Natural killer cell treated with Interleukin-12 subunit alpha and Interleukin-12 subunit beta and Interleukin-15 and Interleukin-18, amount 100 ng/mL, for 72 hours (primary cell): ENCODE measurements at places on chromosomes 4 and X.

GRCh38 chr4:186067757-186068385 lies 1.1 kb upstream of the TLR3 start:
- DNase-seq: no peak

DNA sequence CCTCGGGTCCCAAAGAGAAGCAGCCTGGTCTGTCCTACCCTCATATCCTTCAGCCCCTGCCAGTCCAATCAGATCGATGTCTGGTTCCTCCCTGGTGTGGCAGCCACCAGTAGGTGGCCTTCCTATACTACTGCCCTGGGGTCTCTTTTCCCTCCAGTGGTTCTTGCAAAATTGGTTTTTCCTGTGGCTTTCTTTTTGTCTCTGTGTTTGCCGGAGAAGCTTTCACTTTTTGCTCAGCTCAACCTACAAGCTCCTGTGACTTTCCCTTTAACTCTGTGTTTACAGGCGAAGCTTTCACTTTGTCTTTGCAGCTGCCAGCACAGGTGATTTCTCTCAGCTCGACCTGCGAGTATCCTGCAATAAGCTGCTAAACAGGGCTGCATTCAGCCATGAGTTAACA lies 46.8 kb downstream of the UGT2A3 start:
- DNase-seq: no peak

- DNase-seq: no peak
These were observed 6.1 kb upstream of the CYSLTR1 start for GRCh38 chrX:78333521-78333920.

DNA sequence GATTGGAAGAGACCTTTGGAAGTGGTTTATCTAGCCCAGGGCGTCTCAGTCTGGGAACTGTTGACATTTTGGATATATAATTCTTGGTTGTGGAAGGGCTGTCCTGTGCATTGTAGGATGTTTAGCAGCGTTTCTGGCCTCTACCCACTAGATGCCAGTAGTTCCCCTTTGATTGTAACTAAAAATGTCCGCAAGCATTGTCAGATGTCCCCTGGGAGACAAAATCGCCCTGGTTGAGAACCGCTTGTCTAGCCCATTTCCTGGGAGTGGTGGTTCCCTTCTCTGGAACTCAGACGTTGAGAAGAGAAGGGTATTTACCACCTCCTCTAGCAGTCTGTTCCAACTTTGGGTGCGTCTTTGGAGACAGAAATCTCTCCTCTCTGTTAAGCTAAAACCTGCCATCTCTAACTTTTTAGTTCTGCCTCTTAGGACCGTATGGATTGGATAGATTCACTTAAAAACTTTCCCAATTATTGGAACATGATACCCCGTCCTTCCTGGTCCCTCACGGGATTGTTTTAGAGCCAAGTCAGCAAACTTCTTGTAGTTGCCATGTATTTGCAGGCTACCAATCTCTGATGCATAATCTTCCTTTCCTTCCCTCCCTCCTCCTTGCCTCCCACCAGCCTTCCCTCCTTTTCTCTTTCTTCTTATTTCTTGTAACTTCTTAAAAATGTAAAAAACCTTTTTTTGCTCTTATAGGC lies 13.9 kb downstream of the TMEM165 start:
- DNase-seq: no peak

GRCh38 chrX:152905081-152905420 lies 7.2 kb downstream of the ZNF185 start:
- DNase-seq: no peak

GRCh38 chr4:4577359-4577875 lies 35.6 kb upstream of the STX18 start:
- DNase-seq: no peak

DNA sequence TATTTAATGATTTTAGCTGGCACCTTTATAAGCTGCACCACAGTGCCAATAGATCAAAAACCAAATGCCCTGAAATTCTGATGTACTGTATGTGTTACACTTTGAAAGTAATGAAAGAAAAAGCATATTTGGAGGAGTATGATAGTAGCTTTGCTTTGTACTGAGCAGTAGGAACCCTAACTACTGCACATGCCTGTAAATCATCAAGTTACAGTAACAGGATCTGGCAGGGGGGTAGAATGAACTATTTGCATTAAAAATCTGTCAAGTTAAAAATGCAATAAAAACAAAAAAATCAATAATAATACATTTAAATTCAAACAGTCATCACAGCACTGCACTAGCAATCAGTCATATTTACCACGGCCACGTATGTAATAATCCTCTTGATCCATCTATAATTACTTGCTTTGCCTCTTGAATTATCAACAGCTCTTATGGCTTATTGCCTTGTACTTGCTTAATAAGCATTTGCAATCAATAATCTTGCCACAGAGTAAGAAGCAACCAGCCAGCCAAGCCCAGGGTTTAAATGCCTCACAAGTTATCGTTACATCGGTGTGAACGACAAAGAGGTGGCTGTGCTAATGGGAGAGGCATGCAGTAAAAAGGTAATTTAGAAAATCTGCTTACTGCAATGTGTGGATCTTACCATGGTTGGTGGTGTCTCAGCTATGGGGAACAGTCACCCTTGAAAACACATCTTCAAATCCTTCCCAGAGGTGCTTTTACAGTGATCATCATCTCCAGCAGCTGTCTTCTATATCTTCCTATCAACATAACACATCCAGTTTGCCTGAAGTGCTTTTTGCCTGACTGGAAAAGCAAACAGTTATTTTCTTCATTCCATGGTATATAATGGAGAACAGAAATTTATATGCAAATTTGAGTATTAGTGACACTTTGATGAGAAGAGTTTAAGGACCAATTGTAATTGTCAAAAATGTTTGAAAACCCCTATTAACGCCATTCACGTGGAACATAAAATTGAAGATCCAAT lies 1812.1 kb upstream of the ADGRL3 start:
- DNase-seq: no peak

DNA sequence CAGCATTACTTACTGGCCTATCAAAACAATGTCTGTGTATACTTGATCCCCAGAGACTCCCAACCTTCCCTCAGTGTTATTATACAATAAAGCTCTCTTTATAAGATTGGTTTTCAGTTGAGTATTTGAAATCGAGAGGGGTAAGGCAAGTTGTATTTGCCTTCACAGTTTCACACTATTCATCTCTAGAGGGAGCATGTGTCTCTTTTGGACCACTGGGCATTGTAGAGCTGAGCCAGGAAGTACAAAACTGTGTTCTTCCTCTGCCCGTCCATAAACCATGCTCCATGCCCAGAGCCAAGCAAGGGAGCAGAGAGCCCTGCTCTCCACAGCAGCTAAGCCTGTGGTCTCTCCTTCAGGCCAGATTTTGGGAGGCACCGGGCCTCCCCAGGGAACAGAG lies 61.5 kb upstream of the HHIP start:
- DNase-seq: no peak

DNA sequence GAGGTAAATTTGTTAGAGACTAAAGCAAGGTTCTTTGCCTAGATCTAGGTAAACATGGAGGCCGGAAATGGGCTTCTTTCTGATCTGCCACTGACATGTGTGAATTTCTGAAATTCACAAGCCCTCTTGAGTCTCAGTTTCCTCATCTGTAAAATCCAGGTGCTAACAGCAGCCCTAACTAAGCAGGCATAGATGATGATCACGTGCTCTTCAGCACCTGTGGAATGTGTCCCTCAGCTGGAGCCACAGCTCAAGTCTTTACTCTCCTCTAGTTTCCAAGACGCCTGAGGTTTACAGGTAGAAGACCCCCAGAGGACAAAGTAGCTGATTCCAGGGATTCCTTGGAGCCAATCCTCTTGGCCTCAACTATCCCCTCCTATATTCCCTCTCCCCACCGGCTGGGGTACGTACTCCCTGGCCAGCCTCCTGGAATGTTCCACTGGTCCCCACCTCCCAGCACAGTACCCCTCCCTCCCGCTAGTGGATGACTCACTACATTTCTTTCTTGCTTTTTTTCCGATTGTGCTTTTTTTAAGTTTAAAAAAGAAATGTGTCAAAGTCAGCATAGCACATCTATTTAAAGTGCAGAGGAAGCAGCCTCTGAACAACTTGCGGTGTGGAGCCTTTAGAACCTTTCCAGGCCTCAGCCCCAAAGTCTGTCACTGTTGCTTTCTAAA lies 98.4 kb downstream of the PHKA2 start:
- DNase-seq: peak; percentile 37

DNA sequence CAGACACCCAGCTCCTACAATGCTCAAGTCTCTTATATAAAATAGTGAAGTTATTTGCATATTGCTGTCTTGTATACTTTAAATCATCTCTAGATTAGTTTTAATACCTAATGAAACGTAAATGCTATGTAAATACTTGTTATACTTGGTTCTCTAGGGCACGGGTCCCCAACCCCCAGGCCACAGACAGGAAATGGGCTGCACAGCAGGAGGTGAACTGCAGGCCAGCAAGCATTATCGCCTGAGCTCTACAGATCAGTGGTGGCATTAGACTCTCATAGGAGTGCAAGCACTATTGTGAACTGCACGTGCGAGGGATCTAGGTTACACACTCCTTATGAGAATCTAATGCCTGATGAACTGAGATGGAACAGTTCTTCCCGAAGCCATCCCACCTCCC lies 395.9 kb upstream of the EMCN start:
- no peak for DNase-seq

- DNase-seq: no peak
These were observed 18.7 kb downstream of the TMEM150C start for GRCh38 chr4:82543131-82543530.

- no peak for DNase-seq
These were observed 1443.4 kb downstream of the ARAP2 start for GRCh38 chr4:34800953-34801352.

DNA sequence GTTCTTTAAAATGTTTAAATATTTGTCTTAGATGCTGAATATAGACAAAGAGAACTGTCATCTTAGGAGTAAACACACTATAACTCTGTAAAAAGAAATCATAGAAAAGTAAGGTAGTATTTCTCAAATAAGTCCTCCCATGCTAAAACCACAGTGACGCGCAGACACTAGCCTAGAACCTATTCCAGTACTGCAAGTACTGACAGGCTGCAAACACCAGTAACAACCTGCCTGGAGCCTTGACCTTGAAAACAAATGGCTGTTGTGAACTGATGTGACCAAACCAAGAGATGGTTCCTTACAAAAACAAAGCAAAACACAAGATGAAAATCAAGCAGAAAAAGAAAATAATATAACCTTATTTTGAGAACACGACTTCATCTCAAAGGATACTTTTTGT lies 8.5 kb downstream of the TIFA start:
- DNase-seq: no peak

DNA sequence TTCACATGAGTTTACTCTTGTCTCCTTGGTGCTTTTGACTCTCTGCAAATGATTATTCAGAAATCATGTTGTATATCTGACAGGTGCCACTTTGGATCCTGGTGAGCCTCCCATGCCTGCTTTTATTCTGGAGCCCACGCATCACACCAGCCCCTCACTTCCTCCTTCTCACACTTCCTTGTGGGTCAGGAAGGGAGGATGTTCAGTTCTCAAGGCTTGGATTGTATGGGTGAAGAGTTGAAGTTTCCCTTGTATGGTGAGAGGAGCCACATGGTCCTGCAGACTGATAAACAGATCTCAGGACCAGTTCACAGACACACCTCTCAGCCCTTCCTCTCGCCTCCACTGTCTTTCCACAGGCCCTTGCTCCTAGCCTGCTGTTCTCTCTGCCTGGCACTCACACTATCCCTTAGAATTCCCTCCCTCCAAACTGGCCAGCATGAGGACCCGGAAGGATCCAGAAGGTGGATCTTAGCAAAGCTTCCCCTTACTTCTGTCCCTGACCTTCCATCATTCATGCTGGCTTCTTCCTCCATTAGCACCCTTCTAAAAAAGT lies 92.1 kb downstream of the STK32B start:
- DNase-seq: no peak

GRCh38 chr4:139872274-139872673 lies 206.7 kb downstream of the MGST2 start:
- DNase-seq: no peak

GRCh38 chr4:57162499-57163019 lies 52.4 kb upstream of the IGFBP7 start:
- DNase-seq: no peak

GRCh38 chrX:13050151-13050550 lies 5.7 kb upstream of the FAM9C start:
- no peak for DNase-seq

- DNase-seq: no peak
These were observed 784.6 kb upstream of the GRID2 start for GRCh38 chr4:91519155-91519554.

GRCh38 chr4:185534511-185534865 lies 819 bp downstream of the PDLIM3 start:
- no peak for DNase-seq

- no peak for DNase-seq
These were observed 25.9 kb upstream of the CPLX1 start for GRCh38 chr4:851701-852430.

DNA sequence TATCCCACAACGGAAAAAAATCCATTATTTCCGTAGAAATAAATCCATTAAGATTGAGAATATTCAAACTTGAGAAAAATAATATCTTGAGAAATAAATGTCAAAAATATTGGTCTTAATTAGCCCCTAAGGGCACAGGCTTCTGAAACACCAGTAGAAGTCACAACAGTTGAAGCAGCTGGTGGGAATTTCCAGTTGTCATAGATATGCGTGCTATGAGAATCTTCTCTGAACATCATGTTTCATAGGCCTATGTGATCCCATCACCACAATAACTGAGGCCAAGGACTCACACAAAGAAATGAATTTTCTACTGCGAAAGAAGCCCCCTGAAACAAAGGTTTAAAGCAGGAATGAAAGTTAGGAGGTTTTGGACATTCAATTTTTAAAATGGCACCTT lies 292.0 kb downstream of the DTHD1 start:
- no peak for DNase-seq

GRCh38 chr4:121091941-121092340 lies 19.6 kb upstream of the NDNF start:
- DNase-seq: no peak

GRCh38 chr4:25370242-25370641 lies 6.8 kb upstream of the ANAPC4 start:
- DNase-seq: no peak

DNA sequence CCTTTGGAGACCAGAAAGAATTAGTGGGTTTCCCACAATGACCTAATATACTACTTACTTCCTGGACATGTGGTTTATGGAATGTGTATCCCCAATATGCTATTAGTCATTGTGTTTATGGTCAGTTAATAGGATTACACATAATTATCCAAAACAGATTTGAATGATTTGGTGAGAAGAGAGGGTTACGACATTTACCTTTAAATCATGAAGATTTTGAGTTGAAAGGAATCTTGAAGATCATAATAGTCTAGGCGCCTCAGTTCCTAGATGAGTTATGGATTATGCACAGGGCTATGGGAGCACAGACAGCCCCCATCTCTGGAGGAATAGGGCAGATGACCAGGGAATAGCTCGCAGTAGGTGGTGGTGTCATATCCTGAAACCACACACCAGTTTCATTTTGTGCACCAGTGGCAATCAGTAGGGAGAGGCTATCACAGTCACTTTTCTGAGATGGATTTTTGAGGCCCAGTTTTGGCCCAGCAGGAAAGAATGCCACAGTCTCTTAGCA lies 61.3 kb downstream of the SEPTIN11 start:
- no peak for DNase-seq

GRCh38 chr4:181004056-181004455 lies 1239.1 kb upstream of the TENM3 start:
- DNase-seq: no peak

GRCh38 chr4:43837171-43837570 lies 611.4 kb downstream of the KCTD8 start:
- no peak for DNase-seq

- DNase-seq: no peak
These were observed 2.2 kb downstream of the USO1 start for GRCh38 chr4:75726577-75726976.

GRCh38 chrX:130594453-130594916 lies 192.7 kb downstream of the RBMX2 start:
- DNase-seq: no peak
